ENCODE measurements at places on chromosomes 13 and 19. TPM values are rescaled to one million over a fixed set of nuclear protein-coding genes. Genes with fewer than 3 reads are reported as not detected.

- DNase-seq, result no peak
Observed at GRCh38 chr13:82800391-82800790, 1081.9 kb downstream of the SLITRK1 start.

DNA sequence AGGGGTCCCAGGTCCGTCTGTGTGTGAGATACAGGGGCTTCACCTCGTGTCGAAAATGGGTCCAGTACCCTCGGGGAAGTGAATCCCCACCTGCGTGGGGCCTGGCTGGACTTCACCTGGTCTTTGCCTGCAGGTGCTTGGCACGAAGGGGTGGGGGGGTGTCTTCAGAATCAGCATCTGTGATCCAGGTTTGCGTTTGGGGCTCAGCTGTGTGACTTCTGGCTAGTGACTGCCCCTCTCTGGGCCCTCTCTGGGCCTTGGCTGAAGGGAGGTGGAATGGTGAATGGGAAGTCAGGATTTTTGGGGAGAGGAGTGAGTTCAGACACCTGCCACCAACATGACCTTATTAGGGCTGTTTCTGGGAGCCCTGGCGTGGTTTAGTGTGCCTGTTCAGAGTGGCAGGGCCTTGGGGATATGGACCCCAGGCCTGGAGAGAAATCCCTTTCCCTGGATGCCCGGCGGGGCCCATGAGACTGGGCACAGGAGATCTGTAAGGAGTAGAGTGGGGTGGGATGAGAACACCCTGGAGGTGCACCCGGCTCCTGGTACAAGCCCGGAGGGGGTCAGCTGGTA is 2.7 kb downstream of the CELF5 start:
- DNase-seq, result no peak

The RNF225 gene
- total RNA-seq, result 2.1 TPM

The ZNF554 gene
- 5.9 TPM for total RNA-seq

- DNase-seq, result no peak
Observed at GRCh38 chr13:44407891-44408290, 34.3 kb downstream of the SERP2 start.

- DNase-seq, result no peak
Observed at GRCh38 chr13:111269508-111269907, 50.9 kb upstream of the TEX29 start.

The IGFL3 gene
- total RNA-seq, result not detected

The RNF113B gene
- total RNA-seq, result not detected

All from H9 (cell line).